Liver (tissue), 10 donors: ENCODE measurements at places on chromosomes 16 and 17.

- DNase-seq: no peak
These were observed 59.1 kb downstream of the PDPK1 start for GRCh38 chr16:2596747-2597559.

DNA sequence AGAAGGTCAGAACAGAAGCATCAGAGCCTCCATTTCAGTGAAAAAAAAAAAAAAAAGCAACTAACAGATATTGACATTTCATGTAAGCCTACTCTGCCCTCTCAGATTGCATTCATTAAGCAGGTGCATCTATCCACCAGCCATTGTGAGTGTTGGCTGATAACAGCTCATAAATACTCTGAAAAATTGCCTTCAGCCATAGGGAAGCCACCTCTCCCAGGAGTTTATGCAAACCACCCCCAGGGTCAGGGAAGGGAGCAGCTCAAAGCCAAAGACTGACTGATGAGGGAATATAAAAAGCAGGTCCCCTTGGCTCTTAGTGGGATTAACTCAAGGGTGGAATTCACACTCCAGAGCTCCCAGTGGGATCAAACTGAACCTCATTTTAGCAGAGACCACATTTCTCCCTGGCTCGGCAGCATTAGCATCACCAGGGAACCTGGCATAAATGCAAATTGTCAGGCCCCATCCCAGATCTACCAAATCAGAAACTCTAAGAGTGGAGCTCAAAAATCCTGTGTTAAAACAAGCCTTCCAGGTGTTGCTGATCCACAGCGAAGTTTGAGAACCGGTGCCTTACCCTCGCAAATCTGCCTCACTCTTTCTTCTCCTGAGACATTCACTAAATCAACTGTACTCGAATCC is 14.2 kb downstream of the APOH start:
- no peak for DNase-seq

DNA sequence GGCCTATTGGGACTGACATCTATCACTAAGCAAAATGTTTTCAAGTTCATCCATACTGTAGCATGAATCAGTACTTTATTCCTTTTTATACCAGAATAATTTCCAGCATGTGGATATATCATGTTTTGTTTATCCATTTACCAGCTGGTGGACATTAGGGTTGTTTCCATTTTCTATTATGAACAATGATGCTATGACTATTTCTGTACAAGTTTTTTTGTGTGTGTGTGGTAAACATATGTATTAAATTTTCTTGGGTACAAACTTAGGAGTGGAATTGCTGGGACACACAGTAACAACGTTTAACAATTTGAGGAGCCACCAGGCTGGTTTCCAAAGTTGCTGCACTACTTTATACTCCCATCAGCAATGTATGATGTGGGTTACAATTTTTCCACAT is 91.0 kb downstream of the USP32 start:
- no peak for DNase-seq

DNA sequence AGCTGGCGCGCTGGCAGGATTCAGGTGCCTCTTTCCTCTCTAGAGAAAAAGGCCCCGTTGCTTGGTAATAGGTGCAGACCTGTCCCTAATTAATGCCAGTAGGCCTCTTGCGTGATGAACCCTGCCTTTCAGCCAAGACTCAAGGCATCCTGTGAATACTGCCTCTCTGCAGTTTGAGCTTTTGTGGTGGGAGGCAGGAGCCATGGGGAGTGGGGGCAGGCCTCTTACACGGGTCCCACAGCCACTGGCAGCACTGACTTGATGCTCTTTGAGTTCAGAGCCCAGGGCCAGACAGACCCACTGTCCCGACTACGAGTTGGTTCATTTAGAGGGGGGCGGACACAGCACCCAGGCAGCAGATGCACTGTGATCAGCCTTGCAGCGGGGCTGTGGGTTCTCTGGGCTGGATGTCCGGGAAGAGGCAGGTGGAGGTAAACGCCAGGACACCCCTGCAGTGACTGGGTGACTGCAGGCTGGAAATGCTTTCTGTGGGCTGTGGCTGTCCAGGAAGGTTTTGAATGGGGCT is 237.0 kb downstream of the SEC14L1 start:
- no peak for DNase-seq

DNA sequence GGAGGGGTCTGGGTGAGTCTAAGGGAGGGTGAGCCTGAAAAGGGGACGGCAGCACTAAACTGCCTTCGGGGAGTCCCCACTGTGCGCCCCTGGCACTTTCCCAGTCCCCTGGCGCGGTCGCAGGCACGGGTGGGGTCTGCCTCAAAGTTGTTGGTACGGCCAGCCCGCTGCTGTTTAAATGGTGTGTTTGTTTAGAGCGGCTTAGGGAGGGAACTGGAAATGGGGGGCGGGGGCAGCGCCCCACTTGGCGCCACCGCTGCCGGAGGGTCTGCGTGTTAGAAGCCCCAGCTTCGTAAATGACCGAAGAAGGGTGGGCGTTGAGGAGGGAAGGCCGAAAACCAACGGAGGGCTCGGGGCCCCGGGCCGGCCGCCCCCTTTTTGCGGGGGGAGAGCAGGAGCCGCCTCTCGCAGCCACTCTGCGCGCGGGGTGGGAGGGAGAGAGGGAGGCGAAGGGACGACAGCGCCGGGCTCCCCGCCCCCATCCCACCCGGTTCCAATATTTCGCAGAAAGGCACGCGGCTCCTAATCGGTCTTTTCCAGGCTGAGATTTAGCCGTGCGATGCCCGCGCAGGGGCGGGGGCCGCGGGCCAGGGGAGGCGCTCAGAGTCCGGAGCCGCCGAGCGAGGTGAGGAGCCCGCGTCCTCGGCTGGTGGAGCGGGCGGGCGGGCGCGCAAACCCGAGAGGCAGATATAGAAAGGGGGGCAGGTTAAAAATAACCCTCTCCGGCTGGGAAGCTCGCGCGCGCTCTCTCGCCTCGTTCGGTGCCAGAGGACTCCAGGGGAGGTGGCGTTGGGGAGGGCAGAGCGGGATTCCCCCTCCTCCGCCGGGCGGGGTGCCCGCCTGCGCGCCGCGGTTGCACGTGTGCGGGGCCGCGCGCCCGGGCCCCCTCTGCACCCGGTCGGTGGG is 54.9 kb downstream of the SREBF1 start:
- DNase-seq: no peak

DNA sequence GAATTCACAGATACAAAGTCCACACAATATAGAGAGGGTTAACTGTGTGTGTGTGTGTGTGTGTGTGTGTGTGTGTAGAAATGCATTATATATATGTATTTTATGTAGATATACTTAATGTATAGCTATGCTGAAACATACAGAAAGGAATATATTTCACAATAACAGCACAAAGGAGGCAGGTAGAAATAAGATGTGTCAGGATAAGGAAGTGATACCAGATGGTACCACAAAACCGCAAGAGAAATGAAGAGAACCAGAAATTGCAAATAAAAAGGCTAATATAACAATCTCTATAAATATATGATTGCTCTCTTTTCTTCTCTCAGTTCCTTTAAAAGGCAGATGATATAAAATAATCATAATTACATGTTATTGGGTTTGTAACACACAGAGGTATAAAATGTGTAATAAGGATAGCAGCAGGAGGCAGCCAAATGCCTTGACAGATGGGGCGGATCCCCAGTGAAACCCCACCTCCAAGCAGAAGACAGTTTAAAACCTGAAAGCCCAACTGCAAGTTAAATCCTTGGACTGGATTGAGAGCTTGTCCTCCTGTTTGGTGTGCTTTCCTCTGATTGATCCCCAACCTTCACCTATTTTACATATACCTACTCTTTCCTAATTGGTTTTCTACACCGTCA is 365.4 kb upstream of the C16orf82 start:
- DNase-seq: no peak

GRCh38 chr17:20284022-20284421 is 183.3 kb downstream of the LGALS9B start:
- no peak for DNase-seq

- DNase-seq: no peak
These were observed 53.1 kb downstream of the METRNL start for GRCh38 chr17:83132251-83133081.

DNA sequence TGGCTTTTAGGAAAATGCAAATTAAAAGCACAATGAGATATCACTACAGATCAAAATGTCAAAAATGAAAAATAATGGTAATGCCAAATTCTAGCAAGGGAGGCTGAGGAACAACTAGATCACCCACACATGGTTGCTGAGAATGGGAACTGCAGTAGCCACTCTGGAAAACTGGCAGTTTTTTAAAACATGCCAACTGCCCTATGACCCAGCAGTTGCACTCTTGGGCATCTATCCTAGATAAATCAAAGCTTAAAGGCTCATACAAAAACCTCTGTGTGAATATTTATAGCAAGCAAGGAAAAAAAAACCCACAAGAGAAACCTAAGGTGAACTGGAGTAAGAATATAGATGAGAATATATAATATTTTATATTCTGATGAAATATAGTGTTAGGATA is 104.3 kb downstream of the PRKCB start:
- DNase-seq: no peak

DNA sequence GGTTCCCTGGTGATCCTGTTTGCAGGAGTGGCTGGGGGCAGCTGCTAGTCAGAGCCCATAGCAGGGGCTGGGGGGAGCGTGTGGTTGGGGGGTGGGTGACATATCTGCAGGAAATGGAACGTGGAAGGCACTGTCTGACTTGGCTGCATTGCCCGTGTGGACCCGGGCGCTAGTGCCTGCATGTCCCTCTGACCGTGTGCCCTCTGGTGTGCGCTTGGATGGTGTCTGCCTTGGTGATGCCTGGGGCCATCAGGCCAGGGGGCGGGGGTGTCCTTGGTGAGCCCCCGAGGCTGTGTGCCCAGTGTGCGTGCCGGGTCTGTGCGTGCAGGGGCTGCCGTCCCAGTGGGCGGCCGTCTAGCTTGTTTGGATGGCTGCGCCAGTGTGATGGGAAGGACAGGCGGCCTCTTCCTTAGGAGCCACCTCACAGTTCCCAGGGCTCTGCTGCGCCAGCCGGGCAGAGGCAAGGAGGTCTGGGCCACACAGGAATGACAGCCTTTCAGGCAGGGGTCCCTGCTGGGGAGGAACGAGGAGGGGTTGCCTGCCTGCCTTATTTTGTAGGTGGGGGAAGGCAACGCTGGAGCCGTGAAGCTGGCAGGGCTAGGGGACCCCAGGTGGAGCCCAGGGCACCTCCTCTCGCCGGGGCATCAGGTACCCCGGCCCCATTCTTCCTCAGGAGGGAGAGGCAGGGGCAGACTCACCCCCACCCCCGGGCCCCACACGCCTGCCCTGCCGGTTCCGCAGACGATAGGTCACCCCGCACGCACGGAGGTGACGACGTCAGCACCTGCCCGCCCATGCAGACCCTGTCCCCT is 693 bp downstream of the NDRG4 start:
- no peak for DNase-seq

DNA sequence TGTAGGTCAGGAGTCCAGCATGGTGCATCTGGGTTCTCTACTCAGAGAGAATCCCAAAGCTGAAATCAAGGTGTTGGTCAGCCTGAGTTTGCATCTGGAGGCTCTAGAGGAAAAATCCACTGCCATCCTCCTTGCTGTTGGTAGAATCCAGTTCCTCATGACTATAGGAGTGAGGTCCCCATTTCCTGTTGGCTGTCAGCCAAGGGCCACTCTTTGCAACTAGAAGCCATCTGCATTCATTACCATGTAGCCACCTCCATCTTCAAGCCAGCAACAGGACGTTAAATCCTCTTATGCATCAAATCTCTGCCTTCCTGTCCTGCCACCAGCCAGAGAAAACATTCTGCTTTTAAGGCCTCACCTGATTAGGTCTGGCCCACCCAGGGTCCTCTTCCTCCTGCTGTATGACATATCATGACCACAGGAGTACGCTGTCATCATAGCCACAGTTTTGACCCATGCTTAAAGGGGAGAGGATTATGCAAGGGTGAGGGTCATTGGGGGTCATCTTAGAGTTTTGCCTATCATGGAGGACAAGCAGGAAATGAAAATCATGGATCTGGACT is 40.5 kb downstream of the DNAH9 start:
- DNase-seq: no peak

GRCh38 chr17:82937411-82938371 is 97.9 kb upstream of the ZNF750 start:
- DNase-seq: no peak

DNA sequence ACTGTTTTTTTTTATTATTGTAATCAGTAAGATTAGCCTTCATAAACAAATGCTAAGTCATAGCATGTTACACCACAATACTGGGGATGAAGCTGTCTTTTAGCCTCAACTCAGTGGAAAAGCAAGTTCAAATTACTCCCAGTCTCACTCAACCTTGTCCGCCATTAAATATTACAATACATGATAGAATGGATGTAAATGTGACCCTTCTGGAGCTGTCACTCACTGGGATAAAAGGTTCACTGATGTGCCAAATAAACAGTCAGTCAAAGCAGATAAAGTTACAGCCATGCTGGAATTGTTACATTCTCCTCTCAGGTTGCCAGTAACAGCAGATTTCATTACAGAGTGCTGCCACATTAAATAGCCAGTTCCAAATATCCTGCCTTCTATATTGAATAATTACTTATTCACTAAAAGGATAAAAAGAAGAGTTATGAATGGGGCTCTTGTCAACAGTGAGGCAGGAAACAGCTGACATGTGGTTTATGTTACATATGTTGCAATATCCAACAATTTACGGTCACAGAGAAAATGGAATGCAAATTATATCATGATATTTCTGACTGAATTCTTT is 53.4 kb downstream of the BRIP1 start:
- DNase-seq: no peak

DNA sequence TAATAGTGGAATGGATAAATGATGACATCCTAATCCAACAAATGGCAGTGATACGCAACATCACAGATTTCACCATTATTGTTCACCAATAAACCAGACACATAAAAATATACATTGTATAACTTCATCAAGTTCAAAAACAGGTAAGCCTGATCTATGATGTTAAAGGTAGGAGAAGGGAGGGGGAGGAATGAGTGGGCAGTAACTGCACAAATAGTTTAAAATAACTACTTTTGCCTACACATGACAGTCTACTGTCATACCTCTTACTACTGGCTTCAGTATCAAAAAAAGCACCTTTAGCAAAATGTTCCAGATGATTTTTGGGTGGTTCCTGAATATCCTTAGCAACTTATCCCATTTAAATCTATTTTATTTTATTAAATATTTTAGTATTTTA is 28.8 kb downstream of the CHCT1 start:
- DNase-seq: no peak

DNA sequence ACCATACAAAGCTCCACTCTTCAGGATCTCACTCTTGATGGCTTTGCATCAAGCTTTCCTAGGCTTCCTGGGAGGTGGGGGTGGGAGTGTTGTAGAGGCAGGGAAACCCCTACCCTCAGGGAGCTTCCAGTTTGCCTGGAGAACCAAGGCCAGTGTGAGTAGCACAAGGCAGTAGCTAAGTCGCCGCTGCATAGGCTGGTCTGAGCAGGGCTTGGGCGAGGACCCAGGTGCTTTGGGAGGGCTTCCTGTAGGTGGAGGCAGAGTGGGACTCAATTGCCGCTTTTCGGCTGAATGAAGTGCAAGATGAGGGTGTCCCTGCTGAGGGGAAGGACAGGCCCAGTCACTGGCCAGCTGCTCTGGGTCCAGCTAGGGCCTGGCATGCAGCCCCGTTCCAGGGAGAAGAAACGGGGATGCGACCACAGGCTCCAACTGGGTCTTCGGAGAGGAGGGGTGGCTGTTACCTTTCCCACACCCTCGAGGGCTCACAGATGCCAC is 3.9 kb downstream of the CD79B start:
- no peak for DNase-seq

- no peak for DNase-seq
These were observed 23.4 kb downstream of the IGF2BP1 start for GRCh38 chr17:49020609-49021008.
